ENCODE measurements at places on chromosomes 7 and 10.
A peak's percentile ranks its signal among the peaks of the same experiment; 100 is the strongest.

- DNase-seq: no peak
Observed at GRCh38 chr10:119314061-119314460, 106.7 kb downstream of the GRK5 start.

DNA sequence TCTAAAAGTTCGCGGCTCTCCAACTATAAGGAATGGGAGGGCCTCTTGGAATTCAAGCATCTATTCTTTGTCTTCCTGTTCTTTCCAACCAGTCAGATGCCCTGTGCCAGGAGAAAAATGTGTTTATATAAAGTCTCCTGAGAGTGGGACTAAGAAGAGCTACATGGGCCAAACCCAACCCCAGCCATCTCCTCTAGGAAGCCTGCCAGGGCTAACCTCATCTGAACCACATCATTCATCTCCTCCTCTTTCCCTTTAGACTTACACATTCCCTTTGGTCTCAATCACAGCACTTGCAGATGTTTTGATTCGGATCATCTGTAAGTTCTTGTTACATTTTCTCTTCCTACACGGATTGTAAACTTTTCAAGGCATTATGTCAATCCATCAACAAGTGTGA is 62.6 kb downstream of the DOCK4 start:
- peak; percentile 87 for DNase-seq

DNA sequence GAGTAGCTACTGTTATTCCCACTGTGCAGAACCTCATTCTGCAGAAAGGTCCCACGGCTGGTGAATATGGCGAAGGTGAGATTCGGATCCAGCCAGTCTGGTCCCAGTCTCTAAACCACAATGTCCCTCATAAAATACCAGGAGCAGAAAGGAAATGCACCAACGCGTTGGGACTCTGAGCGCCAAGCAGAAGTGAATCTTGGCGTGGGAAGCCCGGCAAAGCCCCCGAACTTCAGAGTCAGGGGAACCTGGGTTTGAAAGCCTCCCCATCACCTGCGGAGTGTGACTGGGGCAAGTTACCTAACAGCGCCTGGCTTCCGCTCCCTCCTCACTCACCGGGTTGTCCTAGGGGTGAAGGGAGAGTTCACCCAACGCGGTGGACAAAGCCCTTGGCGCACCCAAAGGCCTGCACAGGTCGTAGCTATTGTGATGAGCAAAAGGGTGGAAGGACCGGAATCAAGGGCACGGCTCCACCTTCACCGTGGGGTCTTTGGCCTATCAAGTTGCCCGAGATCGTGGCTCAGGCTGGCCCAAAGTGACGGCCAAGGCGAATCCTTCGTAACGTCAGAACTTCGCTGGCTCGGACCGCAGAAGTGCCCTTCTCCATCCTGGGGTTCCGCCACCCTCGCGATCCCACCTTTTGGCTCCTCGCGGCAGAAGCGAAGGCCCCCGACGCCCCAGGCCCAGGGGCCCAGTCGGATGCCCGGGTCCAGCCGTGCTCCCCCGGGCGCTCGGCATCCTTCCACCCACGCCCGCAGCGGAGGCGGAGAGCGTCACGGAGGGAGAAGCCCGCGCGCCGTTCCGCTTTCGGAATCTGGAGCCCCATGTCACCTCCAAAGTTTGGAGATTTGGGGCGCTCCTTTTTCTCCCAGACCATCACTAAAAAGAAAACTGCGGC is 811 bp downstream of the RGS10 start:
- no peak for DNase-seq

GRCh38 chr10:70499836-70500167 is 21.2 kb downstream of the PALD1 start:
- no peak for DNase-seq

GRCh38 chr7:21071561-21072501 is 285.1 kb upstream of the SP8 start:
- DNase-seq: no peak
